CD4-positive, alpha-beta T cell treated with Interleukin-10 for 1 hour (primary cell): ENCODE measurements at places on chromosomes 5 and 9.

DNA sequence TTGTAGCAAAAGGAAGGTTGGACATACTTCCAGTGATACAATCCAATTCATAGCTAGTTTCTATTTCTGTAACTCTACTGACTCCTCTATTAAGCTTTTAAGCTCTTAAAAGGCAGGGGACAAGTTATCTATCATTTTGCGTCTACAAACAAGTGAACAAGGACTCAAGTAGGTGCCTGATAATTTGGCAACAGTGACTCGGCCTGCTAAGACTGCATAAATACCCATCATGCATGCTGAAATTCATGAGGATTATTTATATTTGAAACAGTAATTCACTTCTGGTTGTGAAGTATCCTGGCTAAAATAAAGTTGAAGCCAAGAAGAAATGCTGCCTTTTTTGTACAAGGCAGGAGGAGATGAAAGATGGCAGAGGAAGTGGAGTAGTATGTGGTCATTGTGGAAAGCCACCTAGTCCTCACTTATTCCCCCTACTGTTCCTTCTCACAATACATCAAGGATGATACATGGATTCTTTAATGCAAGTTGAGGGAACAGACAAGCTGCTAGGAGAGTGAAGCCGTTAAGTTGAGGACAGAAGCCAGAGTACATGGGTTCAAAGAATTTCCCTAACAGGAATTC is 74.0 kb downstream of the MRPS27 start:
- DNase-seq, result no peak

- no peak for DNase-seq
These were observed 28.8 kb upstream of the TJP2 start for GRCh38 chr9:69145144-69145715.

DNA sequence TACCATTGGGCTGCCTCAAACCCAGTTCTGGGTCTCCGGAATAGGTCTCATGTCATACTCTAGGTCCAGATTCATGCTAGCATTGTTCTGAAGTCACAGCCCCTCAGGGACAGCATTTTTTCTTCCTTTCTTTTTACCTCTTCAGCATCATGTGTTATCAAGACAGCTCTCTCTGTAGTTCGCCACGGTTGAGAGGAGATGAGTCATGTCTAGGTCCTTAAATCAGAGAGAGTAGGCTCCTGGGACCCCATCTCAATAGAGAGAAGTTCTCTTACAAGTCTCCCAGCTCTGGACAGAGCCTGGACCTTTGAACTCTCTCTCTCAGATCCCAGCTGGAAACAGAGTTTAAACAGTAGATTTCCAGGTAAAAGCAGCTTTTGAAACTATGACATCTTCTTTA is 332.4 kb upstream of the CD180 start:
- no peak for DNase-seq

- peak; percentile 19 for DNase-seq
These were observed 38.0 kb downstream of the PALM2AKAP2 start for GRCh38 chr9:109817846-109818472.

- DNase-seq, result no peak
These were observed 450.9 kb downstream of the CCDC171 start for GRCh38 chr9:16003785-16004184.

GRCh38 chr9:136264441-136265405 is 19.1 kb upstream of the QSOX2 start:
- no peak for DNase-seq

GRCh38 chr5:53739111-53739510 is 178.7 kb downstream of the NDUFS4 start:
- no peak for DNase-seq

- no peak for DNase-seq
These were observed 139.8 kb downstream of the NPR3 start for GRCh38 chr5:32850817-32851496.
